ENCODE measurements at places on chromosomes 3 and 15. TPM values are rescaled to one million over a fixed set of nuclear protein-coding genes. Genes with fewer than 3 reads are reported as not detected.

- no peak for DNase-seq
These were observed 182.3 kb upstream of the LPP start for GRCh38 chr3:187971629-187972028.

GRCh38 chr15:82124331-82125263 is 78.8 kb upstream of the MEX3B start:
- no peak for DNase-seq

DNA sequence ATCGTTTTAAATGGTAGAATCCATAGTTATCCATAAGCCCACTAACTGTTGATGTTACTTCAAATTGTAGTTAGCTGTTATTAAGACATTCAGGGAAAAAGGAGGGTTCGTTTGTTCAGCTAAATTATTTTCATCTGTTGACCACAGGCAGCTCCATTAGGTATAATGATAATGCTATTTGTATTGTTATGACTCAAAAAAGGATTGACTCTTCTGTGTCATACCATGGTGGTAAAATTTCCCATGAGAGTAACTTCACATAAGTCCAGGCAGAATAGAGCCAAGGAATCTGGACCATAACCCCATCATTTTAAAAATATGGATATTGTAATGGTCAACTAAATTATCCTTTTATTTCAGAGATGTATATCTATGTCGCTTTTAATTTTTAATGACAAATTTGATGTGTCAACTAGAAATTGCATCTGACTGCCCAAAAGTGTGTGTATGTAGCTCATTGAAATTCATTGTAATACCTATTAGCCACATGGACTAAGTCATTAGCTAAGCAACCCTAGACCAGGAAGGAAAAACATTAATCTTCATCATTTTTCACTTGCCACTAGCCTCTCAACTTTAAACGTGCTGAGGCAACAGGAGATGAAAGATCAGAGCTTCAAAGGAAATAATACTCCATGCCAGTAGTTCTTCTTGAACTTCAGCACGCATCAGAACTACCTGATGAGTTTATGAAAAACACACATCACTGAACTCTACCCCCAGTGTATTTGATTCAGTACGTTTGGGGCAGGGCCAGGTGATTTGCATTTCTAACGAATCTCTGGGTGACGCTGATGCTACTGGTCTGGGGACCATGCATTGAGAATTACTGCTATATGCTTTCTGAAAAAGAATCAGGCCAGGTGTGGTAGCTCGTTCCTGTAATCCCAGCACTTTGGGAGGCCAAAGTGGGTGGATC is 537.7 kb downstream of the UNC13C start:
- DNase-seq: no peak

- DNase-seq: no peak
These were observed 6.3 kb downstream of the TIGIT start for GRCh38 chr3:114299941-114300624.

- peak; percentile 93 for DNase-seq
These were observed 19.8 kb downstream of the IL1RAP start for GRCh38 chr3:190533511-190534281.

DNA sequence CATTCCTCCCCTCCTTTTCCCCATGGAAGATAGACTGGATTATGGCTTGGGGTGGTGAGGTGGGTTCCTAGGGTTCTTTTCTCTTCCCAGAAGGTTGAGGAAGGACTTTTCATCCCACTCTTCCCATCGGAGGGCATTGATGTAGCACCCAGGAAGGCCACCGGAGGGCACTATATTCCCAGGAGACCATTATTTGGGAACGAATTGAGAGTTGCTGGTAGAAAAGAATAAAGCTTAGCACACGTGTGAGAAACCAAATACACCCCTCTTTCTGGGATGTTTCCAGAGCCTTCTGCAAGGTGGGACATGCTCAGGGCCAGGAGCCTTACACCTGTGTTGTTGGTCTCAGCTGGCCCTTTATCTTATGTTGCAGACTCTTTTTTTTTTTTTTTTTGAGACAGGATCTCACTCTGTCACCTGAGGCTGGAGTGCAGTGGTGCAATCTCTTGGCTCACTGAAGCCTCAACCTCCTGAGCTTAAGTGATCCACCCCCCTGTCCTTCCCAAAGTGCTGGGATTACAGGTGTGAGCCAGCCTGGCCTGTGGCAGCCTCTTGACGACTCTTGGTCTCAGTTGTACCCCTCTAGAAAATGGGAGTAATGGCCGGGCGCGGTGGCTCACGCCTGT is 6.3 kb upstream of the CDC25A start:
- DNase-seq: no peak

GRCh38 chr3:57985176-57985983 is 22.8 kb upstream of the FLNB start:
- no peak for DNase-seq

- peak; percentile 99 for DNase-seq
These were observed at the start of gene DENND6A for GRCh38 chr3:57692396-57693147. Gene DENND6A (minus strand): TSS chr3:57693077. CDS start chr3:57693018, 59 bp downstream.

Gene STRIT1
- total RNA-seq: not detected

Gene CPN2
- not detected for total RNA-seq

Gene ICE2
- 42.6 TPM for total RNA-seq

Gene CLSTN2
- 28.0 TPM for total RNA-seq

Gene SI
- total RNA-seq: 0.14 TPM

Gene SLC24A5
- not detected for total RNA-seq

Gene HTR3D
- not detected for total RNA-seq

All from posterior vena cava (tissue), 2 donors.